ENCODE measurements at places on chromosomes 7 and 10. TPM values are rescaled to one million over a fixed set of nuclear protein-coding genes. Genes with fewer than 3 reads are reported as not detected.

Gene ALOX5
- 0.60 TPM for total RNA-seq

GRCh38 chr10:103153302-103154197 lies 39.5 kb downstream of the NT5C2 start:
- DNase-seq: peak; percentile 11

Gene PTF1A
- not detected for total RNA-seq

- DNase-seq: peak; percentile 53
Observed at GRCh38 chr7:108358553-108358952, 97.7 kb downstream of the NRCAM start.

Gene CYP2C8
- total RNA-seq: not detected

Gene SDK1
- 5.1 TPM for total RNA-seq

All from H4 (cell line).